ENCODE measurements at places on chromosomes 1 and 21.

DNA sequence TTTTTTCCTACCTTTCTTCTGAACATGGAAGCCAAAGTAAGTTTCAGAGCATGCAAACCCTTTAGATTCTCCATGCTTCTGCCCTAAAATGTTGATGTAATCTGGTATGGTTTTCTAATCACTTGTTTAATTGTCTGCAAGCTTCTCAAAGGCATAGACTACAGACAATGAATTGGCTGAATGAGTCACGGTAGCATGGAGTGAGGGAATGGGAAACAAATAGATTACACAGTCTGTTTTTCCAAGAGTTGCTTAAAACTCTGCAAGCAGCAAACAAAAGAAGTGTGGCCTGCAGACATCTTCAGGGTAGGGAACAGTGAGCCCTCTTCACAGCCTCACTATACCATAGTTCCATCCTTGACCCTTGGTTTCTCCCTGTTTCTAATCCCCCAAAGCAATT, 326.0 kb downstream of the BARHL2 start:
- DNase-seq, result no peak

GRCh38 chr1:101310506-101310905, 73.7 kb downstream of the S1PR1 start:
- DNase-seq, result no peak

- DNase-seq, result no peak
These were observed 28.7 kb downstream of the PTGFR start for GRCh38 chr1:78519446-78519845.

- DNase-seq, result no peak
These were observed 23.1 kb downstream of the SLC35A3 start for GRCh38 chr1:99992760-99993467.

- no peak for DNase-seq
These were observed 37.2 kb upstream of the CRNN start for GRCh38 chr1:152451254-152451653.

- DNase-seq, result peak; percentile 50
These were observed 110.4 kb downstream of the SYT2 start for GRCh38 chr1:202599669-202600431.

Data from iPS DF 19.7 (cell line).